Head of caudate nucleus (tissue), 42 donors: ENCODE measurements at places on chromosomes 13 and 19.
A peak's percentile ranks its signal among the peaks of the same experiment; 100 is the strongest.

- no peak for DNase-seq
These were observed 1189.2 kb downstream of the EFNB2 start for GRCh38 chr13:105346141-105346775.

- no peak for DNase-seq
These were observed 480.7 kb downstream of the LMO7 start for GRCh38 chr13:76116751-76117360.

- DNase-seq, result no peak
These were observed 5.3 kb upstream of the CD79A start for GRCh38 chr19:41871573-41872383.

- DNase-seq, result no peak
These were observed 5.2 kb upstream of the BCAM start for GRCh38 chr19:44803442-44804428.

- DNase-seq, result no peak
These were observed 113.6 kb downstream of the ATP11A start for GRCh38 chr13:112803422-112803821.

GRCh38 chr13:97367016-97367822 is 66.8 kb upstream of the RAP2A start:
- DNase-seq, result no peak

GRCh38 chr13:30569901-30570576 is 47.7 kb upstream of the USPL1 start:
- DNase-seq, result peak; percentile 29

DNA sequence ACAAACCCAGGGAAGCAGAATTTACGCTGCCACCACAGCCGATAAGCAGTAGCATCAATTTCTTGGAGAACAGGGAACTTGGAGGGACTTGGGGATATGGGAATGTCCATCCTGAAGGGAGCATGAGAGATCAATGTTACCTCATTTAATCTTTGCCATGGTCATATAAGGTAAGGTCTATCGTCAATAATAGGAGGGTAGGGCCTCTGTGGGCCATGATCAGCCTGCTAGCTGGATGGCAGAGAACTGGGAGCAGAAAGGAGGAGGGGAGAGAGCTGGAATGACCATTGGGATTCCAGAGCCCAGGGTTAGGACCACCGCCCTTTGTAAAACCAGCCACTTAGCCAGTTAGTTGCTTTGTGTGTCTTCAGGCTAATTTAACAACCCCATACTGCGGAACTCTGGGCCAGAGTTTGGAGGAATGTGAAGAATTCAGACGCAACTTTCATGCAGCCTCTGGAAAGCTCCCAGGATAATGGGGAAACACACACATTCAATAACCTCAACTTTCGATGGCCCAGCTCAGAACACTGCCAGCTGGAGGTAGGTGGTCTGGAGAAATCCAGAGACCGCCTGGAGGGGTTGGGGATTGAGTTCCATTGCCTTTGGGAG is 40.3 kb downstream of the ZNF557 start:
- no peak for DNase-seq

DNA sequence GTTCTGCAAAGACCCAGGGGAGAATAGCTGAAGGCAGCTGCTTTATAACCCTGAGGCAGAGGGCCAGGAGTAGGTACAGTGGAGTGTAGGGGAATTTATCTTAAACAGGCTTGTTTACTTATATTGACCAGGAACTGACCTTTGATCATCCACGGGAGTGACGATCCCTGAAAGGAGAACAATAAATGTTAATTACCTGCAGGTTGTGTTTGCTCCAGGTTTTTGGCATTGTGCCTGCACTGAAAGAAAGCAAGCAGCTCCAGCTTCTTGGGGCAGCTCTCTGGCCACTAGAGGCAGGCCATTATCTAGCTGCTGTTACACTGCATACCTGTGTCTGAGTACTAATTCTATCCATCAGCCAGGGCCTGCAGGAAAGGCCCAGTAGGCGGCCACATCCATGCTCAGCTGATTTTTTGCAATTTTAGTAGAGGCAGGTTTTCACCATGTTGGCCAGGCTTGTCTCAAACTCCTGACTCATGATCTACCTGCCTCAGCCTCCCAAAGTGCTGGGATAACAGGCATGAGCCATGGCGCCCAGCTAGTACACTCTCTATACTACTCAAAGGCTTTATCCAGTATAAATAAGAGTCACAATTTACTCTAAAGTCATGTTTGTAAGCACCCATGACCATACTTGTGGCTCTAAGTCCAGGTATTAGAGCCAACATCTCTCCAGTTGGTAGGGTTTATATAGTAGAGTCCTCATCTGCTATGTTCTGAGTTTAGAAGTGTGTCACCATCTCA is 8.5 kb upstream of the ZNF91 start:
- DNase-seq, result no peak
